ENCODE measurements at places on chromosomes 6 and 20. TPM values are rescaled to one million over a fixed set of nuclear protein-coding genes. Genes with fewer than 3 reads are reported as not detected.
A peak's percentile ranks its signal among the peaks of the same experiment; 100 is the strongest.

Gene MDFI
- total RNA-seq: 5.6 TPM

DNA sequence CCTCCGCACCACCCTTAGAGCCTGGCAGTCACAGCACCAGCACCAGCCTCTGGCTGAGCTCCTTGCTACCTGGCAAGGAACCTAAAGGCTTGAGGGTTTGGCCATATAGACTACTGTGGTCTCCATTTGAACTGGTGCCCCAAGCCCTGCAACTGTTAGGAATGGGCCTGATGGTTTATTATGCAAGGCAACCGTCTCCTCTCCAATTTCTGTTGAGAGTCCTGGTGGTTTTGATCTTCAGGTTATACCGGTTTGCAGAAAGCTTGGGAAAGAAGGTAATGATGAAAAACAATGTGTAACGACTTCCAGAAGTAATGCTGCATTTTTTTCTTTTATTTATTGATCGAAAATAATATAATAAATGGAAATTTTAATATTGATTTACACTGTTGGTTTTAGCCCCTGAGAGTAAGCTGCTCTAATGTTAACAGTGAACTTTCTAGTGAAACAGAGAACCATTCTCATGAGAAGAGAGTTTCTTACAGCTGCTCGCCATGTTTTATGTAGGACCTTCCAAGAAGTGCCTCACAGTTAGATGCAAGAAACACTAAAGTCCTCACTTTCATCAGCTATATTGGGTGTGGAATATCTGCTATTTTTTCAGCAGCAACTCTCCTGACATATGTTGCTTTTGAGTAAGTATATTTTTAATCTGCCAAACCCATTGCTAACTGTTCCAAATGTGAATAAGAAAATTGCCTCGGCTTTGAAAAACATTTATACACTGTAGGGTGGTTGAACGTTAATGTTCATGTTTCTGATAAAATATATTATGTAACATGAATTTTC is 112.8 kb downstream of the ADGRG6 start:
- no peak for DNase-seq

DNA sequence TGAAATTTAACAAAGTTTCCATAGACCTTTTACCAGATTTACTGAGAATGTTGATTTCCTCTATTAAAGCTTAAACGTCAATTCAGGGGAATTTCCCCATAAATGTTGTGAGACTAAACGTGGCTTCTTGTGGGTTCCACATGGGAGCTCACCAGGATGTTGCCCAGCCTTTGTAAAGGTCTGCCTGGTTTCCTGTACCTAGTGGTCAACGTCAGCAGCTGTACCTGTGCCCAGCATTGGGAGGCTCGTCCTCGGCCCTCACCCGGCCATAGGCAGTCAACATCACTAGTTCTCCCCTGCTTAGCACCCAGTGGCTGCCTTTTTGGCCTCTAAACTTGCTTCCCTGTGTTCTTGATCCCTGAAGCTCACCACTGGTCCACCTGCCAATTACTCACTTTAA is 22.1 kb upstream of the CD83 start:
- no peak for DNase-seq

DNA sequence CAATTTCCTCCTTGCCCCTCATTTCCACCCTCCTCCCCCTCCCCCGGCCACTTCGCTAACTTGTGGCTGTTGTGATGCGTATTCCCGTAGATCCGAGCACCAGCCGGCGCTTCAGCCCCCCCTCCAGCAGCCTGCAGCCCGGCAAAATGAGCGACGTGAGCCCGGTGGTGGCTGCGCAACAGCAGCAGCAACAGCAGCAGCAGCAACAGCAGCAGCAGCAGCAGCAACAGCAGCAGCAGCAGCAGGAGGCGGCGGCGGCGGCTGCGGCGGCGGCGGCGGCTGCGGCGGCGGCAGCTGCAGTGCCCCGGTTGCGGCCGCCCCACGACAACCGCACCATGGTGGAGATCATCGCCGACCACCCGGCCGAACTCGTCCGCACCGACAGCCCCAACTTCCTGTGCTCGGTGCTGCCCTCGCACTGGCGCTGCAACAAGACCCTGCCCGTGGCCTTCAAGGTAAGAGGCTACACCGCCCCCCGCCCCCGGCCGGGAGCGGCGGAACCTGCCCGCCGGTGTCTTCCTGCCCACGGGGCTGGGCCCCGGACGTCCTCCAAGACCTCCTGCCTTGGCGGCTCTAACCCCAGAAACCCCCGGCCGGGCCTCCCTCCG is 44.9 kb upstream of the SUPT3H start:
- DNase-seq: peak; percentile 78

DNA sequence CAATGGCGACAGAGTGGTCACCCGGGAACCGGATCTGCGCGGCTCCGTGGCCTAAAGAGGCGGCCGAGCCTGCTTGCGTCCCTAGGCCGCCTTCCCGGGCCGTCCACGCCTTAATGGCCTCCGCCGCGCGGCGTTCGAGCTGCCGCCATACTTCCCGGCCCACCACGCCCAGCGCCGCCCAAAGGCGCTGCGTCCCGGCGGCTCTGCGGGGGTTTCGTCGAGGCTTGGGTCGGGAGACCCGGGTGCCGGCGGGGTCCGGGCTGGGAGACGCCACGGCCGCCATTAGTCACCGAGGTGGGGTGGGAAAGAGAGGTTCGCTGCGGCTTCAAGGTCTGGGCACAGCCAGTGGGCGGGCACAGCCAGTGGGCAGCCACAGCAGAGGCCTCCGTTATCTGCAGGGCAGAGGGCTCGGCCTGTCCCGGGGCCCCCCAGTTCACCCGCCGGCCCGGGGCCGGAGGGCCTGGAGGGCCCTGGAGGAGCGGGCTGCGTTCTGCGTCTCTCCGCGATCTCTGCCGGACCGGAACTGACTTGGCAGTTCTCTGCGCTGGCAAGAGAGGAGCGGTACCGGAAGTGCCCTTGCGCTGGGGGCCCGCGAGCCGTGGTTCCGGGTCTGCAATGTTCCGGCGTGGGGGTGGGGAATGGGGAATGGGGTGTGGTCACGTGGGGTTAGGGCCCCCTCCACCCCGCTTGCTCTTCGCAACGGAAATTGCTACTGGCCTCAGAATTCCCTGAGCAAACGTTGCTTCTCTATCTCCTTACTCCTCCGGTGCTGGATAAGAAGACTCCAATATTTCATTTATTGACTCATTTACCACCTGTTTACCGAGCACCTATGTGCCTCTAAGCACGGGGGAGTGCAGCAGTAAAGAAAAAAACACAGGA is 82.3 kb downstream of the CNBD2 start:
- peak; percentile 96 for DNase-seq

- DNase-seq: no peak
Measured at GRCh38 chr6:33458676-33459075, 4.3 kb downstream of the ZBTB9 start.

- DNase-seq: no peak
Measured at GRCh38 chr6:1388630-1389368, 577 bp upstream of the FOXF2 start.

Gene CUL9
- 28.2 TPM for total RNA-seq

Gene MATN4
- total RNA-seq: not detected

DNA sequence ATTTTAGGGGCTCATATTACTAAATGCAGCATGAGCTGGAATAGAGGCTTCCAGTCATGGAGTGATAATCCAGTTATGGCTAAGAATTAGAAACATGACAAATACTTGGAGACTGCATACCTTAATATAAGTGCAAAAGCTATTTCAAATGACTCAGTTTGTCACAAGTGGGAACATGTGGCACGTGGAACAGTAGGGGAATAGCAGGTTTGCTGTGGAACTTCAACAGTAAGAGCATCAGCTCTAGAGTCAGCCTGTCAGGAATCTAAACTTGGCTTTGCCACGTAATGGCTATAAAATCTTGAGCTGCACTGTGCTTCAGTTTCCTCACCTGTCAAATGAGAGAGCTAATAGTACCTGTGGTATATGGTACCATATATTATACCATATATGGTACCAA is 62.1 kb downstream of the HTR1B start:
- DNase-seq: no peak

DNA sequence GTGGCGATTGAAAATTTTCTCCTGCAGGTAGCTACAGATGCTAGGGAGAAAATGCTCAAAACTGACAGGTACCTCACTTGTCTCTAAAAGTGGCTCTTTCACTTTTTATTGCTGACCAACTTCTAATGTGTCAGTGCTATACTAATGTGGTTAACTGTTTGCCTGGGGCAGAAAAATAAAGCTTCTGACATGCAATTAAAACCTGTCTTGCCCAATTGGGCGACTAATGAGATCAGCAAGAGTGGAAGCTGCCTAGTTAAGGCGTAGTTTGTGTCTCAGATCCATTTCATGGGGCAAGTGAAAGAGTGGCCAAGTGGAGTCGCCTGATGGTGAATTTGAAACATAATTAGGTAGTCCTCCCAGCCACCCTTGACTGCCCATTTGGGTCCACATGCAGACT is 193.3 kb downstream of the TSHZ2 start:
- no peak for DNase-seq

- DNase-seq: no peak
Measured at GRCh38 chr6:152576525-152576924, 60.6 kb downstream of the SYNE1 start.

DNA sequence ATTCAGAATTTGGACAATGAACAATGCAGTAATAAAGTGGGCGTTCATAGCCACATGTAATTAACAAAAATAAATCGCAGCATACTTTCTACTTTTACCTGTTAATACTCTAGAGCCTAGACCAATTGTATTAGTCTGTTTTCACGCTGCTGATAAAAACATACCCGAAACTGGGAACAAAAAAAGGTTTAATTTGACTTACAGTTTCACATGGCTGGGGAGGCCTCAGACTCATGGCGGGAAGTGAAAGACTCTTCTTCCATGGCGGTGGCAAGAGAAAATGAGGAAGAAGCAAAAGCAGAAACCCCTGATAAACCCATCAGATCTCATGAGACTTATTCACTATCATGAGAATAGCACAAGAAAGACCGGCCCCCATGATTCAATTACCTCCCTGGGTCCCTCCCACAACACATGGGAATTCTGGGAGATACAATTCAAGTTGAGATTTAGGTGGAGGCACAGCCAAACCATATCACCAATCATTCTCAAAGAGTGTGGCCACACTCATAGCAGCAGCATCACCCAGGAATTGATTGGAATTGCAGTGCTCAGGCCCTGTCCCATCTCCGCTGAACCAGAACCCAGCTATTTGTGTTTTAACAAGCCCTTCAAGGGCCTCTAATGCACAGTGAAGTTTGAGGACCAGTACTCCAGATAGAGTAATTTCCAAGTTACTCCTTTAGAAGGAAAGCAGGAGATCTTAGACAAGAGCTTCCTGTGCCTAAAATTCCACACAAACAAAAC is 650.0 kb downstream of the KIF16B start:
- DNase-seq: no peak

Gene GUCA1A
- total RNA-seq: not detected

GRCh38 chr20:43430265-43431133 is 27.2 kb upstream of the SRSF6 start:
- no peak for DNase-seq
